ENCODE measurements at places on chromosomes 3 and 15.

DNA sequence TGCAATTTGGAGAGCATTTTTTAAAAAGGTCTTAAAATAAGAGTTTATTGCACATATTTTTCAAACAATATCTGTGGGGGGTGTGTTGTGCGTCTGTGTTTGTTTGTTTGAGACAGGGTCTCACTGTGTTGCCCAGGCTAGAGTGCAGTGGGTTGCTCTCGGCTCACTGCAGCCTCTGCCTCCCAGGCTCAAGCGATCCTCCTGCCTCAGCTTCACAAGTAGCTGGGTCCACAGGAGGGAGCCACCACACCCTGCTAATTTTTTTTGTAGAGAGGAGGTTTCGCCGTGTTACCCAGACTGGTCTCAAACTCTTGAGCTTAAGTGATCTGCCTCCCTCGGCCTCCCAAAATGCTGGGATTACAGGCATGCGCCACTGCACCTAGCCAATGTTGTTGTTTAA, 2.7 kb downstream of the MLF1 start:
- DNase-seq, result no peak

DNA sequence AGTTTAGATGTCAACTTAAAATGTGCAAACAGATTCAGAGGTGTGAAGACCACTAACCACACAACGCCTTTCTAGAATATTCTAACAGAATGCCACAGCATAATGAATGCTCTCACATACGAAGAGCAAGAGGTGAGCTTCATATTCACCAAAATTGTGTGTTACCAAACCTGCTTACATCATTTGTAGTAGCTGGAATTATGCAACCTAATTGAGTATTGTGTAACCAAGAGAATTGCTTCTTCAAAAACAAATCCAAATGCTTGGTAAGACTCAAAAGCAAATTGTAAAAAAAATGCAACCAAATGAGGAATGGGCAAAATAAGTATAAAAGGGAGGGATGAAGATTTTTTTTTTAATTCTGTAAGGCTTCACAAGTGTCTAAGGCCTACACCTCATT, 160.7 kb downstream of the TAFA4 start:
- no peak for DNase-seq

- no peak for DNase-seq
These were observed 151.8 kb downstream of the MYRIP start for GRCh38 chr3:39961230-39961629.

DNA sequence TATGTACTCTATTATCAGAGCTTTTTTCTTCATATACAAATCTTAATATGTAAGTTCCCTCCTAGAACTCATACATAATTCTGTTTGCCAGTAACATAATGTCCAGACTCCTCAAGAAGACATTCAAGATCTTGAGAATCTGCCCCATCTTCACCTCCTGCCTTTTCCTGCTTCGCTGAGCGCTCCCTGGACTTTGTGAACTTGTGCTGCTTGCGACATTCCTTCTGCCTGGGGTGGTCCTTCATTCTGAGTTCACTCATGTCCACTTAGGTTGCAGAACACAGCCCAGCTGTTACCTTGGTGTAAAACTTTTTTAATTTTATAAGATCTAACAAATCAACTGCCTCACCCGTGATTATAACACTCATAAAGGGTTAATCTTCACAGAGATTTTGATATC, 478.5 kb upstream of the EPHA3 start:
- DNase-seq, result no peak

DNA sequence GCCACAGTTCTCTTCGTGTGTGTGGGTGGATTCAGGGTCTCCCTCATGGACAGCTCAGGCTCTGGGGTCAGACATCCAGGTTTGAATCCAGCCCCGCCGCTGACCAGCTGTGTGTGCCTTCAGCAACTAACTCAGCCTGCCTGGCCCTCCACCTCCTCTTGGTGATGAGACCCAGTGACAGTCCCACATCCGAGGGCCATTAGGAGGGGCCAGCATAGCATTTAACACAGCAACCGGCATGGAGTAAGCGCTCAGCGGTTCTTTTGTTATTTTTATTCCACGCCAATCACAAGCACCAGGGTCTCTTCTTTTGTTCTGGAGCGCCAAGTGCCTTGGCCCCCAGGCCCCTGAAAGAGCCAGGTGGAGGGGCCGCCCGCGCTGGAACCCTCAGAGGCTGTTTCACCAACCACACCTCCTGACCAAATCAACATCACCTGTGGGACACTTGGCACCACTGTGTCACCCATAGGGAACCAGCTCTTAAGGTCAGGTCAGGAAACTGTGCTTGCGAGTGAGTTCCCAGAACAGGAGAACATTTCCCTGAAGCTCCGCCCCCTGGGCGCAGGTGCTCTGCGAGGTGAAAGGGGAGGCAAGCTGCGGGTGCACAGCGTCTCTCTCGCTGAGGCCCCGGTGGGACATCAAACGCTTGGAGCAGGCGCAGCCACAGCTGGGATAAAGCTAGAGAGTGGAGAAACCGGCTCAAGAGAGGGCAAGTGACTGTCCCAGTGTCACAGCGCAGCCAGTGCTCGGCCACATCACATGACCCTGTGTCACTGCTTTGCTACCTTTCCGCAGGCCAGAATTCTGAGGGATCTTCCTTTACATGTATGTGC, 311.3 kb downstream of the UACA start:
- no peak for DNase-seq
